ENCODE measurements at places on chromosomes 7 and 10.

DNA sequence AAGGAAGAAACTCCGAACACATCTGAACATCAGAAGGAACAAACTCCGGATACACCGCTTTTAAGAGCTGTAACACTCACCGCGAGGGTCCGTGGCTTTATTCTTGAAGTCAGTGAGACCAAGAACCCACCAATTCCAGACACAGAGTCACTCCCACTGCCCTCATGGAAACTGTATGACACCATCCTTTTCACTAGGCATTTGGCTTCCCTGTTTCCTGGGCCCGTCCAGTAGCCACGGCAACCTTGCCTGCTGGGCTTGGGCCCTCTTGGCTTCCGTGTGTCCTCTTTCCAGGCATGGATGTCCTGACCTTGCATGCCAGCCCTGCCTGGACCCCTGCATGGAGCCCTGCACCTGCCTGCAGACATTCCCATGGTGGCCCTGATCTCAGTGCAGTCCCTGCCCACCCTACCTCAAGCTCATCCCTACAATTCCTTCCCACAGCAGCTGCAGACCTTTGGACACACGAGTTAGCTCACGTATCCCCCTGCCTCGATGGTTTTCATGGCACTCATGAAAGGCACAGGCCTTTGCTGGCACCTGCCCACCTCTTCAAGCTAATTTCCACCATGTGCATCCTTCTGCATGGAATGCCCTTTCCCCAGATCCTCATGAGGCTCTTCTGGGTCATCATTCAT, 6.7 kb downstream of the SH2D4B start:
- no peak for DNase-seq

DNA sequence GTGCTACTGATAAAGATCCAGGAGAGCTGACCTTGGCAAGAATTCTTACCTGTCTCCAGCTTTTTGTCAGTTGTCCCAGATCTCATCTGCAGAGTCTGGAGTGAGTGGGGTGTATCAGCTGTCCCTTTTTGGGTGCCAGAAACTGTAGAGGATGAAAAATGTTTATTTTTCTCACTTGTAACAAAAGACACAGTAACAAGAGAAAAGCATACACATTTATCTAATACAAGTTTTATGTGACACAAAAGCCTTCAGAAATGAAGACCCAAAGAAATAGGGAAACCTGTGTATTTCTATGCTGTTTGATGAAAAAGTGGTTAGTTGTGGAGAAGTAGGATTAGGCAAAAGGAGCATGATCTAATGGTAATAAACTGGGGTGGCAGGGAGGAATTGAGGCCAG, 58.5 kb upstream of the NPVF start:
- no peak for DNase-seq

DNA sequence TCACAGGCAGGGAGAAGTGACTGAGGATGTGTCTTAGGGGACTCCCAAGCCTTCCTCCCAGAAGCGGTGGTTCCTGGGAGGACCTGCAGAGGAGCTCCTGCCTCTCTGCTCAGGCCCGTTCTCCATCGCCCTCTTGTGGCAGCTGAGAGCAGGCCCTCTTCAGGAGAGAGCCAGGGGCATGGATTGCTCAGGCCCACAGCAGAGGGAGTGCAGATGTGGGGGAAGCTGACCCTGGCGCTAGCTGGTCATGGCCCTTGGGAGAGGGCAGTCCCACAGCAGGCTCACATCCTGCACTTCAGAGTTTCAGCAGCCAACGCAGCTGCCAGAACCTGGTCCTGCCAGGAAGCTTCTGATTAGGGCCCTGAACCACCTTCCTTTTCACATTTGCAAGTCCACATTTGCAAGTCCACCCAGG, 94.8 kb upstream of the TARP start:
- peak; percentile 84 for DNase-seq

DNA sequence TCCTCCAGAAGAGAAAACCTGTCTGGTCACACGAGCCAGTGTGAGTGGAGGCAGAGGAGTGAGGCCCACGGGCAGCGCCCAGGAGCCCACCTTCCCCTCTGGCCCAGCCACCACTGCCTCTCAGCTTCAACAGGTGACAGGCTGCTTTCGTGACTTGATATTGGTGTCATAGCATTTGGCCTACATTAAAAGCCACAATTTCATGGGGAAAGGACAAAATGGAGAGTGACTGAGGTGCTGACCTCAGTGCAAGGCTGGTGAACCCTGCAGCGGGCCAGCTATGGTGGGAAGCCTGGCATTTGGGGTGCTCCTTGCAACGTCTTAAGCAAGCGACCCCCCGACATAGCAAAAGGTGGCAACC, 21.3 kb downstream of the ECHDC3 start:
- DNase-seq = no peak

- DNase-seq = no peak
Measured at GRCh38 chr7:31850601-31851000, 163.6 kb downstream of the PPP1R17 start.

- DNase-seq = no peak
Measured at GRCh38 chr10:31930023-31930751, 1.6 kb upstream of the ARHGAP12 start.

- no peak for DNase-seq
Measured at GRCh38 chr7:80681272-80681885, 42.9 kb downstream of the CD36 start.

DNA sequence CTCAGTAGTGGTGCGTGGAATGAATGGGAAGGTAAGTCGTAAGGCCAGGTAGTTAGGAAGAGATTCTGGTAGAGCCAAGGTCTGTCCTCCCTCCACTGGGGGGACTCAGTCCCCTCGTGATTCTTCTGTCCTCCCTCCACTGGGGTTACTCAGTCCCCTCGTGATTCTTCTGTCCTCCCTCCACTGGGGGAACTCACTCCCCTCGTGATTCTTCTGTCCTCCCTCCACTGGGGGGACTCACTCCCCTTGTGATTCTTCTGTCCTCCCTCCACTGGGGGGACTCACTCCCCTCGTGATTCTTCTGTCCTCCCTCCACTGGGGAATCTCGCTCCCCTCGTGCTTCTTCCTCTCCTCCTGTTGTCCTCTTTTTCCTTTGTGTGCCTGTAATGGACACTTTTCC, 125.1 kb downstream of the CELF2 start:
- DNase-seq = no peak

DNA sequence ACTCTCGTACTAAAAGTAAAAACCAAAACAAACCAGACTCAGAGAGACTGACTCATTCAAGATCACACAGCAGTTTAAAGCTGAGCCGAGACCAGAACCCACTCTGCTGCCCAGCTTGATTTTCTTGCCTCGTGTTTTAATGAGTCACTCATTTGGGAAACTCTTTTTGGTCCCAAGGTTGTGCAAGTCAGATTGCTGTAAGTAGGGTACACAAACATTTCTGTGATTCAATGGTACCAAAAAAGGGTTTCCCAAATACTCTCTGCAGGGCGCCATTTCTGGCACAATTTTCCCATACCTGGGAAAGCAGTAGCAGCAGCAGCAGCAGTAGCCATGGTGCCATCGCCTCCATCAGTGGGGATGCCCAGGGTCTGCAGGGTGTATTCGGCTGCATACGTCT, 69.9 kb downstream of the ASAH2B start:
- no peak for DNase-seq

GRCh38 chr10:71729161-71729636, 9.6 kb upstream of the C10orf105 start:
- DNase-seq = peak; percentile 79

DNA sequence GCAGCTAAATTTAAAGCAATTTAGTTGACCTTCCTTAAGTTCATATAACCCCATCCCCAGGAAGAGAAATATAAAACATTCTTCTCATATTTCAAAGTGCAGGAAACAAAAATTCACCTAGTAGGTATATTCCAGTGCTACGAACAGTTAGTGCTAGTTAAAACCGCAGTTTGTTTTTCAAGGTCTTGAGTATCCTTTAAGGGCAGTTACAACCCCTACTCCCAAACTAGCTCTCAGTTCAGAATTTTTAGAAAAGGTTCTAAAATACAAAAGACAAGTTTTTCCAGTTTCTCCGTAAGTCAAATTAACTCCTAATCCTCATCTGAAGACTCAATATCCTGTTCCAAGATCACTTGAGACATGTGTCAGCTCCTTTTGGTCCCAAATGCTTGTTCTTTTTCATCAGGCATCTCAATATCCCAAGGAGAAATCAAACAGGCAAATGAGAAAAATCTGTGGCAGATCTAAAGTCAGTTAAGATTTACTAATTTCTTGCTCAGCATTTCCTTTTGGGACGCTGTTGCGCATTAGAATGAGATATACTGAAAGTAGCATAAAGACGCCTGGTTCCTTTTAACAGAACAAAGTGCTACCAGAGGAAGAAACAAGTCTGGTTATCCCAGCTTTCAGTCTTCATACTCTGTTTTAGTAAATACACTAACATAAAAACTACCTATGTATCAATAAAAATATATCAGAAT, 51.8 kb downstream of the ARHGAP12 start:
- no peak for DNase-seq

DNA sequence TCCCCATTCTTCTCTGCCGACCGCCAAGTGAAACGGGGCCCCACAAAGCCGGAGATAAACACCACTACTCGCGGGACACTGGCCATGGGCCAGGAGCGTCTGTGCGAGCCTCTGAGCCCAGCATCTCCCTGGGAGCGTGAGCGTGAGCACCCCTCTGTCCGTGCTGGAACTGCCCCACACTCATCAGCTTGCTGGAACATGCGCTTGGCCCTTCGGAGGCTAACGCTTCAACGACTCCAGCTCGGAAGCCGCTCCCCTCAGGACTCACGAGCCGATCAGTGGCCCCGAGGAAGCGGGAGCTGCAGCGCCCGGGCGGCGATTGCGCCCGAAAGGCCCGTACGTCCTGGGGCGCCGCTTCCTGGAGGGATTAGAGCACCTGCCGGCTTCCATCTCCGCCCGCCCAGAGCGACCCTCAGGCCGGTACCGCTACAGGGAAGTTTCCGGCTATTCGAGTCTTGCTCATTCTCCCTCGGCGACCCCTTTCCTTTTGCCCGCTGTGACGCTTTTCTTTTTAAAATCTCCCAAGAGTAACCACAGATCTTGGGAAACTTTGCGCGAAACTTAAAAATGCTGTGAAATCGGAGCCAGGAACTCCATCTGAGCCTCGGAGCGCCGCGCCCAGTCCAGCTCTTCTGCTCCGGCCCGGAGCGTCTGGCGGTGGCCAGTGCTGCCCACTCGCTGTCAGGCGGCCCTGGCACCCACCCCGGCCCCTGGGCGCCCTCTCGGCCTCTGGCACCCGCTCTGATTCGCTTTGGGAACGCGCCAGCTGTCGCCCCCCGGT, 1.0 kb downstream of the TLL2 start:
- DNase-seq = no peak

GRCh38 chr10:110413049-110413783, 84.5 kb upstream of the DUSP5 start:
- no peak for DNase-seq

GRCh38 chr7:139916717-139917395, 87.8 kb downstream of the TBXAS1 start:
- no peak for DNase-seq

DNA sequence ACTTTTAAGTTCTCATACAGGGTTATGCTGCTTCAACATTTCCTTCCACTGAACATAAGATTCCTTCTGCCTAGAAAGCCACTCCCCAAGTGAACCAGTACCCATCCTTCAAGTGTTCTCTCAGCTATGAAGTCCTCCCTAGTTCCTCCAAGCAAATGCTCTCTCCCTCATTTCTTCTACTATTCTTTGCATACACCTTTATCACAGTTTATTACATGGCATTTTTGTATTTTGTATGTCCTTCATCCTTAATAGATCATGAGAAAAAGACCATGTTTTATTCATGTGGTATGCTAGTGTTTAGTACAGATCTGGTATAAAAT, 1.9 kb downstream of the SYPL1 start:
- no peak for DNase-seq

DNA sequence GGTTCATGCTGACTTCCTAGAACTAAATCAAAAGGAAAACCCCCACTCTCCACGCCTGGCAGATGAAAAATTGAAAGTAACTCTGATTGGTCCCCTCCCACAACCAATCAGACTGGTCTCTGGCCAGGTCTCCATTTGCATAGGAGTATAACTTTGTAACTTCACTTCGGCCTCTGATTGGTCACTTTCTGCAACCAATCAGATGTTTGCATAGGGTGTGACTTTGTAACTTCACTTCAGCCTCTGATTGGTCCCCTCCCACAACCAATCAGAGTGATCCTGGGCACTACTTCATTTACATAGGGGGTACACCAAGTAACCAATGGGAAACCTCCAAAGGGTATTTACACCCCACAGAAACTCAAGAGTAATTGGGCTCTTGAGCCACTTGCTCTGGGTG, 306.6 kb upstream of the PFKP start:
- no peak for DNase-seq

DNA sequence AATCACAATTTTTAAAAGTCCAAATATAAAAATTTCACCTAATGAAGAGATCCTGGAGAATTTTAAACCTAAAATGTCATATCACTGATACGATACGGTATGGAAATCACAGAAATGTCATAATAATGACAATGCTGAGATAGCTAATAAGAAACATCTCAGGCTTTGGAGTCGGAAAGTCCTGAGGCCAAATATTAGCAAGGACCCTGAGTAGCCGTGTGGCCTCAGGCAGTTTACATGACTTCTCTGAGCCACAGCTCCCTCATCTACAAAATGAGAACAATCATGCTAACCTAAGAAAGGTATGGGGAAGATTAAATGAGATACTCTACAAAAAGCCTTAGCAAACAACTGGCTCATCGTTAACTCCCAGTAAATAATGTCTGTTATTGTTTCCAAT, 100.9 kb upstream of the NEBL start:
- no peak for DNase-seq

DNA sequence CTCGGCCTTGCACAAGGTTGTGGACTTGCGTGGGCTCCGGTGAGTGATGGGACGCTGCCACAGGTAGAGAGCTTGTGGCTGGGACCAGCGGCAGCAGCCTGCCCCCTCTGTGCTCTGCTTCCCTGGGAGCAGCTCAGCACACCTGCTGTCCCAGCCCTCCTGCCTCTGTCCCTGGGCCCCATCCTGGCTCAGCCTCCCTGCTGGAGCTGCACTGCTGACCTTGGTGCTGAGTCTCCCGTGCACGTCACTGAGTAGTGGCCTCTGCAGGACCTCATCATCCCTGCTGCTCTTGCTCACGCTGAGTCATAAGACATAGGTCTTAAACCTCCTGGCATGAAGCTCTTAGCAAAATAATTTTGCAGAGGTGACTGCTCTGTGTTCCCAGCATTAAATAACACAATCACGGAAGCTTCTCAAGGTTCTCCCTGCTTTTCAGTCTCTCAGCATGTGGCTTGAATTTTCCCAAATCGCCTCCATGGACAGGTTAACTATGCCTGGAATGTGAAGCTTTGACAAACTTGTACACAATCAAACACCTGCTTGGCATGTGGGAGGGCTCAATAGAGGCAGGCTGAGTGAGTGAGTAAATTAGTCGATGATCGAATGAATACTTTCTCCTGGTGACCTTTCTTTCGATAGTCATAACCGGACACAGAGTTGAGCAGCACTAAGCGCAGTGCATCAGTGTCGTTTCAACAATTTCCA, 63.8 kb upstream of the NPS start:
- no peak for DNase-seq
